ENCODE measurements at places on chromosomes 4 and X.

GRCh38 chrX:40152173-40152711 is 54.5 kb upstream of the BCOR start:
- no peak for DNase-seq

DNA sequence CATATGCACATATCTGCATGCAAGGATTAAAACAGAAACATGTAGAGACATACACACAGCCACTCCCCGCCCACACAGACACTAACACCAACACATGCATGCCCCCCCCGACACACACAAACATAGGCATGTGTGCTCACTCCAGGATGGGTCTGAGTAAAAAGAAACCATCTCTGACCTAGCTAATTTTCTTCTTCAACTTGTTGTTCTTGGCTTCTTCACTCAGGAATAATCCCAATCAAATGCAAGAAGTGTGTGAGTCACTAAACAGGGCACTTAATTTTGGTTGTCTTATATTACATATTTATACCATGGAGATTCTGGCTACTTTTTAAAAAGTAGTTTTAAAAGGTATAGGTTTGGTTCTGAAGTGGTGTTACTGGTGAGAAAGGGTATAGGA is 28.3 kb downstream of the ENOX2 start:
- DNase-seq: peak; percentile 27

DNA sequence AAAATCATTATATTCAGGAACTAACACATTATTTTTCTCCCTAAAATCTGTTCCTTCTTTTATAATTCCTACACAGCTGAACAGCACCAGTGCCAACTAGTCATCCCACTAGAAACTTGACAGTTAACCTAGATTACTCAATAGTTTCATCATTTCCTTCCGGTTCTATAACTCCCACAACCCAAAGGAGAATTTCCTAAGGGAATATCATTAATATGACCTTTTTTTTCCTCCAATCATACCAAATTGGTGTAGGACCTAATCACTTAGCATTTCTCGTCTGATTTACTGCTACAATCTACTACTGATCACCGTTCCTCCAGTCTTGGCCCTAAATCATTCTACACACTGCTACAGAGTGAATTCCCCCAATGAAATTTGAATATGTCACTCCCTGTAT is 45.9 kb downstream of the WDFY3 start:
- DNase-seq: peak; percentile 79

- DNase-seq: no peak
Observed at GRCh38 chr4:128450326-128451120, 162.9 kb upstream of the PGRMC2 start.

GRCh38 chr4:110085131-110085530 is 113.3 kb downstream of the ELOVL6 start:
- no peak for DNase-seq

GRCh38 chr4:39061457-39061856 is 575 bp upstream of the KLHL5 start:
- no peak for DNase-seq

GRCh38 chrX:143121477-143121876 is 95.7 kb downstream of the SPANXN4 start:
- DNase-seq: no peak

- DNase-seq: no peak
Observed at GRCh38 chr4:39227906-39228305, 45.6 kb downstream of the WDR19 start.

DNA sequence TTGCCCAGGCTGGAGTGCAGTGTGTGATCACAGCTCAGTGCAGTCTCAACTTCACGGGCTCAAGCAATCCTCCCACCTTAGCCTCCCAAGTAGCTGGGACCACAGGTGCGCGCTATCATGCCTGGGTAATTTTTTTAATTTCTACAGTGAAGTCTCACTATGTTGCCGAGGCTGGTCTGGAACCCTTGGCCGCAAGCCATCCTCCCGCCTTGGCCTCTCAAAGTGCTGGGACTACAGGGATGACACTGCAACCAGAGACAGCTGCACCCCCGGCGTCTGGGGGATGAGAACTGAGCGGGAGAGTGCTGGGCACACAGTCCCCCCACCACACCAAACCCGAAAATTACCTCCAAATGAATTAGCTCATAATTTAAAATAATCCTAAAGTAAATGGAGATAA is 33.1 kb upstream of the GTPBP6 start:
- DNase-seq: no peak

- peak; percentile 4 for DNase-seq
Observed at GRCh38 chr4:472881-473569, 25.9 kb downstream of the ZNF721 start.

GRCh38 chr4:173731257-173731656 is 201.2 kb upstream of the HAND2 start:
- no peak for DNase-seq

DNA sequence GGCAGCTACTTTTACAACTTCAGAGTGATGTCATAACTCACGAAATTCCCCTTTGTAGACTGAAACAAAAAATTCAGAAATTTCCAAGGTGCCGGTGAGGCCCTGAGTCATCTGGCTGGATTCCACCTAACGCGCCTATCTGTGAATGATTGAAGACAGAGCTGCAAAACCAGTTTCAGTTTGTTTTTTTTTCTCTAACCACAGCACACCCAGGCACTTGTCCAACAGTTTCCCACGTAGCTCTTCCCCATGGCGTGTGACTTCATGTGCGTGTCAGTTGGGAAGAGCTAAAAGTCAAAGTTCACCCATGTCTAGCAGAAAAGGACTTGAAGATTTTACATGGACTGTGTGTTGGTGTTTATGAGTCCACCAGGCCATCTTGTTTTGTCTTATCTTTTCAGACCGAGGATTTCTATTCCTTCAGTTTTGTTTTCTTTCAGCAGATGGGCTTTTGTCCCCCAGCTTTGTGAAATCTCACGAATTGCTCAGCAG is 16.4 kb downstream of the TCEANC start:
- DNase-seq: peak; percentile 95

DNA sequence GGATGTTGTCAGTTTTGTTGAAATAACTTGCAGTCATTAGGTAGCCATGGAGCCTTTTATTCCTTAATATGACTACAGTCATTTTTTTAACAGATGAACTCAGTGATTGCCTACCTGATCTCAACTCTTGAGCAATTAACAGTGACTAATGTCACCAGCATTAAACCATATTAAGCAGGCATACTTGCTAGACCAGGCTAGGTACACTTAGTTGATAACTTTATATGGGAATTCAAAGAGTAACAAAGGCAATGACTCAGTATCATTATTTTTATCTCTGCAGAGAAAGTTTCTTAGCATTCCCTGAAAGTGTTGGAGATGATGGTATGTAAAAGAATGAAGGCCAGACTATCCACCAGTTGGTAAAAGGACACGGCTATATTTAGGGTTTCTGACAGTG is at the start of gene C4orf54:
C4orf54 (minus strand) TSS at position 31 of the 400 bp plus-strand sequence. CDS start 3,180 bp downstream, outside the sequence.
- no peak for DNase-seq

DNA sequence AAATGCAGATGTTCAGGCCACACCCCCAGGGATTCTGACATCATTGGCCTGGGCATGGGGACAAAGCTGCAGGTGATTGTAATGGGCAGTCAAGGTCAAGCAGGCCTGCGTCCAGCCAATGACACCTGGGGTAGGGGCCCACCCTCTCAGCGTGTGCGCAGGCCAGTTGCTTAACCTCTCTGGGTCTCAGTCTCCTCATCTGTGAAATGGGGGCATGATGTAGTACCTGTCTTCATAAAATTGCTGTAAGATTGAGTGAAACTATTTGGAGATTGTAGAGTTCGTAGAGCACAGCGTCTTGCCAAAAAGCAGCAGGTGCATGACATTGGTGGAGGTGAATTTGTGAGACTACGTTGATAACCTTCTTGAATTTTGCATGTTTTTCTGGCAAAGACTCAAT is 21.2 kb downstream of the RS1 start:
- no peak for DNase-seq

DNA sequence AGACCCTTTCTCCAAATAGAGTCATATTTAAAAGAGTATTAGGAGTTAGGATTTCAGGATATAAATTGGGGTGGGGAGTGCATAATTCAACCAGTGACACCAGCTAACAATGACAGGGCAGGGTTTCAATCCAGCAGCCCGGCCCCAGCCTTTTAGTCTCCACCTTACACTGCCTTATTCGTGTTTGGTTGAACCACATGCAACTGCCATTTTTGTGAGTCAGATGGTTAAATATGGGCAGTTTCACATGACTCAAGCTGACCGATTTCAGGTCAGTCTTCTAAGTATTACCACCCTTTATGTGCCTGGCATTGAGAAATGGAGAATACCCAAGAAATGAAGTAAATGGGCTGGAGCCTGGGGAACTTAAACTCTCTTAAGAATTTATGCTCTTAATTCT is 102.8 kb downstream of the STOX2 start:
- DNase-seq: peak; percentile 19

DNA sequence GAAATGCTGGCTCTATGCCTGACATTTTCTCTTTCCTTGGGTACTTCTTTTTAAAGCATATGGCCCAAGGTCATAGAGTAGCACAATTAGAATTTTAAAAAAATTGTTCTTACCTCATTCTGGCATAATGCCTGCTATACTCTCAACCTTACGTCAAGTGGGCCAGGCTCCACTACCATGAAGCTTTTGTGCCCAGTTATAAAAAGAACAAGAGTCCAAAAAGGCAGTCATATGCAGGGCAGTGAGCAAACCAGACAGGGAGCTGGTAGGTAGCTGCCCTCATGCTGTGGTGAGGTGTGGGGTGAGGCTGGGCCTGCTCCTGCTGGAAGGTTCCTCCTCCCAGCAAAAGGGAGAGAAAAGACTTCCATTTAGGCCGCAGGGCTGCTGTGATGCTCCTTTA is 64.4 kb upstream of the UCP1 start:
- DNase-seq: no peak

DNA sequence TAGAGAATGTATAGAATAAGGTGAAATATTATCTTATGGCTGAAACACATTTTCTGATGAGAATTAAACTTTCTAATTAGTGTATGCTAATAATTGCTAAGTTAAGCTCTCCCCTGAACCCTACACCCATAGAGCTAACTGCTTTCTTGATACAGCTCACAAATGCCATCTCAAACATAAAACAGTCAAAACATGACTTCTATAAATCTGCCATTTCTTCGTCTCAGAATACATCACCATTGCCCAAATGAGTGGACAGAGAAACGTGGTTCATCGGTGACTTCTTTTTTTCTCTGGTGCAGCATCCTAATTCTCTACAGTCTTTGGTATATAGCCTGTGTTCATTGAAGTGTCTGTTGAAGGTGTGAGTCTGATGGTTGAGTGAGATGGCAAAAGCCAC is 554.6 kb downstream of the NLGN4X start:
- DNase-seq: no peak

DNA sequence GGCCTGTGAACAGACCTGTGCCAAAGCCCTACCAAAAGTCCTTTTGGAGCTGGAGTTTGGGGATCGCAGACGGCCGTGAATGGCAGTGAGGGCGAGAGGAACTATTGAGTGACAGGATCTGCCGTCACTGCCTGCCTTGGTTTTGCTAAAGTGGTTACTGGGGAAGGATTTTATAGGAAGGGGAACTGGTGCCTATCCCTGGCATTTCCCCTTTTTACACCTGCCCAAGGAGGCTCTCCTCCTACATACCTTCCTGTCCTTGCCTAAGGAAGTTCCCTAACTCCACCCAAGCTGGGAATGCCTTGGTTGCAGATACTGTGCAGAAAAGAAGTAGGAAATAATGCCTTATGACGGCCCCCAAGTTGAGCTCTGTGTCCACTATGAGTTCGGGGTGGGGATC is 14.5 kb downstream of the LONRF3 start:
- DNase-seq: no peak

DNA sequence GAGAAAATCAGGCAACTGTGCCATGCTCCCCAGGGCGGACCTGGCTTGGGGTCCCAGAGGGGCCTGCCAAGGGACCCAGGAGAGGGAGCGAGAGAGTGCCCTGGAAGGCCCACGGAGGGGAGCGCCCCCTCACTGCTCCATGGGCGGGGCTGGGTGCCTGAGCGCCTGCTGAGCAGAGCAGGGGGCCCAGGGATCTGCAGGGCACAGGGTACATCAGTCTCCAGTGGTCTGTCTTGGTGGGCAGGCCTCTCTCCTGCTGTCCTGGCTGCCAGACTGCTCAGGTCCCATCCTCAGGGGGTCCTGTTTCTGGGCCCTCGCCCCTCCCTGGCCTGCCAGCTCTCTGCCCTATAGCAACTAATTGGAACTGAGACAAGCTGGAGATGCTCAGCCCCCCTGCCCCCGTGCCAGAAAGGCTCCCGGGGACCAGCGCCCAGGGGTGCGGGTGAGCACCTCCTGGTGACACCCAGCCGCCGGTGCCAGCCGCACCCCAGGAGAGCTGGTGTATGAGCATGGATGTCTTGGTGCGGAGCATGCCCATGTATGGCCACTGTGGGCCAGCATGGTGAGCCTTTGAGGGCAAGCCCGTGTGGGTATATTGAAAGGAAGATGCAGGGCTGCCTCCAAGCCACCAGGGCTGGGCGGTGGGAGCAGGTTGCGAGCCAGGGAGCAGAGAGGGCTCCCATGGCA is 1.3 kb downstream of the BGN start:
- no peak for DNase-seq

DNA sequence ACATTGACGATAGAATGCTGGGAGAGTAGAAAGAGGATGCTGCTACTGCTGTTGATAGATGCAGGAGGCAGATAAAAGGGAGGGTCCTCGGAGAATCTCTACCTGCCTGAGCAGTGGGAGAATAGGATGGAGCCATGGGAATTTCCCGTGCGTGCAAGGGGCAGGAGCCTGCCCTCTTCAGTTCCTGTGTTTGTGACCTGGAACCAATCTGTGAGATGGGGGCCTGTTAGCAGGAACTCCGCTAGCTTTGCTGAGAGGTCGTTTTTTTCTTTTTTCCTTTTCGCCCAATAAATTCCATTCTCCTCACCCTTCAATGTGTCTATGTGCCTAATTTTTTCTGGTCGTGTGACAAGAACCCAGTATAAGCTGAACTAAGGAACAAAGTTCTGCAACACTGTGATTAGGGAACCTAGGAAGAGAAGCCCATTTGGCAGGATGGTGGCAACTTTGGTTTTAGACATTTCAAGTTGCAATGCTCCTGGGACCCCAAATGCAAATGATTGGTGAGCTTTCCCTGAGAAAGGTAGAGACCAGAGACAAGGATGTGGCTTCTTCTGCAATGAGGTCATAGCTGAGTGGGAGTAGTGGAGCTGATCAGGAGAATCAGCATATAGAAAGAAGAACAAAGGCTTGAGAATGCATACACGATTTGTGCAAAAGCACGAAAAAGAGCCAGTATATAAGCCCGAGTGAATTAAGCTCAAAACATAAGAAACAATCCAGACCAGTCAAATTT is 23.9 kb downstream of the SLC39A8 start:
- DNase-seq: no peak

DNA sequence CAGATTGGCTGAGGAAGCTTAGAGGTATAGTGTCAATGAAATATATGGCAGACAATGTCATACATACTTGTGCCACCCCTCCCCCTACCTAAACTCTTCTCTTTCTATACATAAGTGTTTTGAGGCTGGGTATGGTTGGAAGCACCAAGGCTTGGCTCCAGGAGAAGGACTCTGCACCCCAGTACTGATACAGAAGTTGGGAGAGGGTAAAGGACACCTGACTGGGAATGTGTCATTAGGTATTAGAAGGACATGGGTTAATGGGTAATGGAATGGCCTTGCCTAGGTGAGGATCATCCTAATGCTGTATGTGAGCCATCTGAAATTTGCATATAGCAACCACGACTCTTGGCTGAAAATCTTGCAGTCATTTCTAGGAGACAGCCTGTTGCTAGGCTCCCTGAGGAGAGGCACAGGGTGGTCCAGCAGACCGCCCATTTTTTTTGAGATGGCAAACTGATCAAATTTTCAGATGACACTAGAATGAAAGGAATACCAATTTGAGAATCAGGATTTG is 26.8 kb upstream of the AP1S2 start:
- DNase-seq: no peak

- no peak for DNase-seq
Observed at GRCh38 chr4:86416081-86416480, 56.2 kb upstream of the MAPK10 start.

- no peak for DNase-seq
Observed at GRCh38 chr4:175639346-175639745, 172.7 kb downstream of the GPM6A start.

- peak; percentile 8 for DNase-seq
Observed at GRCh38 chr4:86706923-86707597, 112.9 kb downstream of the PTPN13 start.
